Glutamatergic neuron (in vitro differentiated cells): ENCODE measurements at places on chromosomes 6 and 20. TPM values are rescaled to one million over a fixed set of nuclear protein-coding genes. Genes with fewer than 3 reads are reported as not detected.

Gene NDRG3
- total RNA-seq: 31.8 TPM

Gene SIRPG
- not detected for total RNA-seq

Gene BFSP1
- 0.69 TPM for total RNA-seq

Gene SFTA2
- total RNA-seq: not detected

Gene HLA-DQB2
- total RNA-seq: not detected

Gene RRAGD
- 14.7 TPM for total RNA-seq

Gene CDH26
- total RNA-seq: 0.76 TPM

Gene HTR1E
- total RNA-seq: 0.34 TPM

Gene SRMS
- total RNA-seq: not detected

Gene FAM120B
- total RNA-seq: 48.3 TPM

Gene SYNDIG1
- 10.4 TPM for total RNA-seq

Gene CDSN
- not detected for total RNA-seq

Gene GSTA4
- 81.1 TPM for total RNA-seq

Gene POLR1H
- 17.0 TPM for total RNA-seq

Gene ANKRD6
- 31.9 TPM for total RNA-seq

Gene AKAP12
- 240 TPM for total RNA-seq

Gene C6orf118
- not detected for total RNA-seq

Gene MBOAT1
- not detected for total RNA-seq
